CD4-positive, alpha-beta T cell treated with Interleukin-1 beta for 1 hour (primary cell): ENCODE measurements at places on chromosomes 5 and 9.

DNA sequence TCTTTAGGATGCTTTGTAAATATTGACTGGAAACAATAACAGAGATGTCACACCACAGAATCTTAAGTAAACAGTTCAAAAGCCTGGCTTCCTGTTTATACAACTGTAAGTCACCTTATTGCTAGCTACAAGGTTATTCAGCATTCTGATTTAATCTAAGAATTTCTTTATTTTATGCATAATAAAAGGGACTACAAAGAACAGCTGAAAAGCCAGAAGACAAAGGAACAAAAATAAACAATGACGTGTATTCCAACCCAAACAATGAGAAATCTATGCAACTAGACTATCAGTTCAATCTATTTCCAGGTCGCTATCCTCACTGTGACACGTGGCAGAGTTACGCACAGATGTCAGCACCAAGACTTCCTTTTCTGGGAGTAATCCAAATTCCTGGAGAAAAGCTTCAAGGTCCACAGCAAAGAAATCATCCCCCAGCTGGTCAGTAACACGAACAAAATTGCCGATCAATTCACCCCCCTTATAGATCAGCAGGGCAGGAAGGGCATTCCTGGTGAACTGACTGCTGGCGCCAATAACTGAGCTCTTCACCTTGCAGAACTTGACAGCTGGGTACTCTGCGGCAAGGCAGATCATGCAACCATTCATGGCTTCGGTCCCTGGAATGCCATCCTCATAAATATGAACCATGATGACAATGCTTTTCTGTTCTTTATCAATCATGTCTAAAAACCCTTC is 8.4 kb downstream of the PDCL start:
- no peak for DNase-seq

GRCh38 chr5:128673411-128673957 is 135.4 kb upstream of the FBN2 start:
- no peak for DNase-seq

GRCh38 chr5:10332301-10332700 is 21.2 kb upstream of the MARCHF6 start:
- DNase-seq, result no peak

DNA sequence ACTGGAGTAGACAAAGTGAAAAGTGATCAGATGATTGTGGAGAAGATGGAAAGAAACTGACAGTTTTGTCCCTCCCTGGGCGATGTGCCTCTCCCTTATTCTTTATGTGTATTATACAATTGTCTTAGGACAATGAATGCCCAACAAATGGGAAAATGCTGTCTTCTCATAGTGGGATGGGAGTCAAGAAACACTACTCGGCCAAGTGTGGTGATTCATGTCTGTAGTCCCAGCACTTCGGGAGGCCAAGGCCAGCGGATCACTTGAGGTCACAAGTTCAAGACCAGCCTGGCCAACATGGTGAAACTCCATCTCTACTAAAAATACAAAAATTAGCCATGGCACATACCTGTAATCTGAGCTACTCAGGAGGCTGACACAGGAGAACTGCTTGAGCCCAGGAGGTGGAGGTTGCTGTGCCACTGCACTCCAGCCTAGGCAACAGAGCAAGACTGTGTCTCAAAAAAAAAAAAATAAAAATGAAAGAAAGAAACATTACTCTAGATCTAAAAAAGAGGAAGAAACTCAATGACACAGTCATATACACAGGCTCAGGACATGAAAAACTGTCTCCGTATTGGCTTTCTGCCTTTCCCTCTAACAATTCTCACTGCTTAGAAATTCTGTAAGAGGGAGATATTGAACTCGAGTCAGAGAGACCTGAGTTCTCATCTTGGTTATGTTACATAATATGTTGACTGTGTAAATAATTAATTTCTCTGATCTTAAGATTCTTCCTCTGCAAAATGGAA is 67.9 kb upstream of the TARS1 start:
- no peak for DNase-seq

GRCh38 chr5:81827500-81827899 is 76.6 kb upstream of the SSBP2 start:
- DNase-seq, result no peak

DNA sequence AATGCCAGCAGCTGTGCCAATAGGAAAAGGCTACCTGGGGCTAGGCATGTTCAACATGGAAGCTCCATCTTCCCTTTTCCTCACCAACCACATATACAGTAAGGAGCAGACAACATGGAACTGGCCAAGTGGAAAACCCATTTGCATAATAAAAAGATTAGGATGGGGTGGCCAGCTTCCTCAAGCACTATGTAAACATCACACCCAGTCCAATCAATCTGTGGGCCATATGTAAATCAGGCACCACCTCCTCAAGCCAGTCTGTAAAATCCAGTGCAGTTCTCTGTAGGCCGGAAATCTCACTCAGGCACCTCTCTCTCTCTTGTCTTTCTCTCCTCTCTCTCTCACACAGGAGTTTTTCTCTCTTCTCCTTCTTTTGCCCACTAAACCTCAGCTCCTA is 360.2 kb upstream of the GRIA1 start:
- DNase-seq, result no peak

GRCh38 chr9:120475341-120475740 is 104.6 kb downstream of the CDK5RAP2 start:
- DNase-seq, result no peak

DNA sequence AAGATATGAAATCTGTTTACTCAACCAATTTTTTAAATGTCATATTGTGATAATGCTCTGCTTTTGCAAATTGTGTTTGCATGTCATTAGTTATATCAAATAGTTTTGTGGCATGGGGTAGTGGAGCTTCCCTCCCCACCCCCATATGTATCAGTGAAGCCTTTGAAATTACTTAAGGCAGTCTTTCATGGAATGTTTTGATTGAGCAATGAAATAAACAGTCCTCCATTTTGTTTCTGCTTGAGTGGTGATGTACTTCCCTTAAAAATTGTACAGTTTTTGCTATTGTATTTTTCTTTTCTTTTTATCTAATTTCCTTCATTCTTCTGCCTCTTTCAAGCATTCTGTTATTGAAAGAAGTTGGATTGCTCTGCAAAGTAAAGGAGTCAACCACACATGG is 3.5 kb downstream of the SOWAHA start:
- DNase-seq, result no peak

DNA sequence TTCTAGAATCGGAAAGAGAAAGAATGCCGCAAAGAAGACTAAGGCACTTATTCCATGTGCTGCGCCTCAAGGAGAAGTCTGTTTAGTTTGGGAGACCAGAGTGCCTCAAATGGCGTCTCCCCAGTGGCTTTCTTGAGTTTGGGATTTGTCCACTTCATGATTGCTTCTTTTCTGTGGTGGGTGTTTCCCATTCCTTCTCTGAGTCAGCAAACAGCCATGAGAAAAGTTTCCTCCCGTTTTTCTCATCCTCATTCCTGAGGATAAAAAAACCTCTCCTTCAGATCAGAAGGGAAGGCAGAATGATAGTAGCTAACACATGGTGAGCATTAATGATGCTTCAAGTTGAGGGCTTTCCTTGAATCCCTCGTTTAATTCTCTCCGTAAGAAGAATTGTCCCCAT is 275.9 kb upstream of the WWC1 start:
- DNase-seq, result no peak

- no peak for DNase-seq
Observed at GRCh38 chr5:137280656-137281055, 218.5 kb downstream of the SPOCK1 start.

DNA sequence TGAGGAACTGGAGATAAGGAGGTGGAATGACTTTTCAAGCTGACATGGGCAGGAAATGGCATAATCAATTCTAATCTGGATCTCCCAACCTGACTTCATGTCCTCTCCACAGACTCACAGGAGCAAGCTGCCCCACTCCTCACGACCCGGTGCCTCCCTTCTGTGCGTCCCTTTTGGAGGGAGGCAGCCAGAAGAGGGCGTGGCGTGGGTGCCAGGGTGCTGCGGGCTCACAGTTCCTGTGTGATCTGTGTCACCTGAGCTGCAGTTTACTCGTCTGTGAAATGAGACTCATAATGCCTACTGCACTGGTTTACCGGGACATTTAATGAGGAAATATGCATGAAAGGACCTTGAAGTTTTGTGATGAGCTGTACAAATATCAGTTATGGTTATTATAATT is 207.4 kb downstream of the DAB2IP start:
- DNase-seq, result no peak

DNA sequence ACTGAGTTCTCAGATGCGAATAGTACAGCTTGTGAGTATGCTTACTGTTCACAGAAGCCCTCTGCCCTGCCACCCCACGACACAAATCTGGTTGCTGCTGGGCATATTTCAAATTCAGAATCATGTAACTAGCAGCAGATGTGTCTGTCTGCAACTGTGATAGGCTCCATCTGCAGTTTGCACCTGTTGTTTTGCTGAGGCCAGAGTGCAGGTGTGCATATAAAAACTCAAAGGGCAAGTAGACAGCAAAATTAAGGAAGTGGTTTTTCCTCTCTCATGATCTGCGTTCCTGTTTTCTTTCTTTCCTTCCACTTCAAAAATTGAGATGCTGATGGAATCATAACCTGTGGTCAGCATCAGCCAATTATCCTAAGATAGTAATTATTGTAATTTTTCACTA is 1000.5 kb downstream of the PTPRD start:
- DNase-seq, result no peak

- no peak for DNase-seq
Observed at GRCh38 chr5:179355976-179356974, 11.0 kb upstream of the ADAMTS2 start.

- DNase-seq, result no peak
Observed at GRCh38 chr5:141434006-141434405, 3.7 kb downstream of the PCDHGA12 start.

DNA sequence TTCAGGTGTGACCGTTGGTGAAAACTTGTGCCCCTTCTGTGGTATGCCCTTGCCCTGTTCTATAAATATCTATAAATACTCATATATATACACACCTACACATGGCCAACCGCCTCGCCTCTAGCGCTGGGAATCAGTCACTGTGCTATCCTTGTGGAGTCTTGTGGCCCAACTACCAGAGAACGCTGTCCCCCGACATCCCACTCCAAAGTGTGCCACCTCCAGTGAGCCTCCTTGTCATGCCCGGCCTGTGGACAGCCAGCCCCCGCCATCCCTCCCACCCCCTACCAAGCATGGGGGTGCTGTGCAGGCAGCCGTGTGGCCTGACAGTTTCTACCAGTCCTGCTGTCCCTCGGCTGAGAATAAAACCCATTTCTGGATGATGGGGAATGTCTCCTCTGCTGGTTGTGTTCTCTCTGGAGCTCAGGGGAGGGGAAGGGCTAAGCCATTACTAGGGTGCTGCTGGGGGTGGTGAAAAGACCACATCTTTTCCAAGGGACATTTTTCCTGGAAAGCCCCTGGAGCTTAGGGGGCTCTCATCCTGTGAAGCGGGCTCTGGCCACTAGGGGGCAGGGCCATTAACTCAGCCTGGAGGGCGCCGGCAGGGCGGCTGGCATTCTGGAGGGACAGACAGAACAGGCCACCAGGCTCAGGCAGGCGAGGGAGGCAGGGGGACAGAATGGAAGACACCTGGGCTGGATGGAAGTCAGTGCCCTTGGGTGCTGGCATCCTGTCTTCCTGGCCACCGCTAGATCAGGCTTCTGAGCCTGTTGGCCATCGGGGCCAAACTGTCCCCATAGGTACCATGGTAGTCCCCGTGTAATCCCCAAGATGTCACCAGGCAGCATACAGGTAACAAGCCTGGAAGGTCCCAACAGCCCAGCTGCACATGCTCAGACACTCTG is 20.7 kb downstream of the GOLGA2 start:
- peak; percentile 60 for DNase-seq

- peak; percentile 58 for DNase-seq
Observed at GRCh38 chr5:179530069-179530998, 20.0 kb upstream of the RUFY1 start.

GRCh38 chr9:131237931-131238401 is 38.3 kb downstream of the FAM78A start:
- peak; percentile 85 for DNase-seq

- DNase-seq, result no peak
Observed at GRCh38 chr9:112433499-112434392, 52.9 kb upstream of the KIAA1958 start.

- no peak for DNase-seq
Observed at GRCh38 chr5:84285641-84286637, 98.7 kb downstream of the EDIL3 start.

DNA sequence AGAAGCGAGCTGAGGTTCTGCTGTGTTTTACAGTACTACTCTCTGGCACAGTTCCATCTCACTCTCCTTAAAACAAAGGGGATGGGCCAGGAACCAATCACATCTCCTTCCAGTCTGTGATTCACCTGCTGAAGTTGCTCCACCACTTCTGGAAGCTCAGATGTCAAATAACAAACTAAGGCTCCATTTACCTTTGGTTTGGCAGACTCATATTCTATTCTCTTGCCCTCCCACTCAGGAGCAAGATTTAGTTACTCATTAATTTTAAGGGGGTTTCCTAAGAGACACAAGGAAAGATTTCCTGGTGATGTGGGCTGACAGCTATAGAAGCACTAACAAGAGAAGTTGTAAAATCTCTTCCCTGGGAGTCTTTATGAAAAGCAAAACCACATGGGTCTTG is 37.8 kb upstream of the KIF2A start:
- DNase-seq, result no peak

DNA sequence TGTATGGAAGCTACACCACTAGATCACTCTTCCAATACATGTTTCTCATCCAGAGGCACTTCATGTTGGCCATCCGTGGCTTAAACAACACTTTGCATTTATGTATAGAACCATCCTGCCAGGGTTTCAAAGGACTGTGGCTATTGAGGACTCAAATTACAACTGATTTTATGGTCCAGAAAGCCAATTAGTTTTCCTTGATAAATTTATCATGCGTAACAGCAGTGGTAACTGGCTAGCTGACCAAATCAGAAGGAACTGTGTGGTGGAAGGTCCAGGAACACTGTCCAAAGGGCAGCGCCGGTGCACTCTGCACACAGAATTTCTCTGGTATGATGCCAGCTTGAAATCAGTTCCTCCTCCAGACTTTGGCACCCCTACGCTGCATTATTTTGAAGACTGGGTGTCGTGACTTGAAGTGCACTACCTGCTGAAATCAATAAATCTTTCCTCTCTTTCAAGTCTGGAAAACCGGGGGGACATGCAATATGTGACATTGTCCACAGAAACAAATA is 69.3 kb upstream of the TMEM252 start:
- DNase-seq, result no peak

- DNase-seq, result peak; percentile 58
Observed at GRCh38 chr5:139637438-139638089, 10.6 kb upstream of the CXXC5 start.

DNA sequence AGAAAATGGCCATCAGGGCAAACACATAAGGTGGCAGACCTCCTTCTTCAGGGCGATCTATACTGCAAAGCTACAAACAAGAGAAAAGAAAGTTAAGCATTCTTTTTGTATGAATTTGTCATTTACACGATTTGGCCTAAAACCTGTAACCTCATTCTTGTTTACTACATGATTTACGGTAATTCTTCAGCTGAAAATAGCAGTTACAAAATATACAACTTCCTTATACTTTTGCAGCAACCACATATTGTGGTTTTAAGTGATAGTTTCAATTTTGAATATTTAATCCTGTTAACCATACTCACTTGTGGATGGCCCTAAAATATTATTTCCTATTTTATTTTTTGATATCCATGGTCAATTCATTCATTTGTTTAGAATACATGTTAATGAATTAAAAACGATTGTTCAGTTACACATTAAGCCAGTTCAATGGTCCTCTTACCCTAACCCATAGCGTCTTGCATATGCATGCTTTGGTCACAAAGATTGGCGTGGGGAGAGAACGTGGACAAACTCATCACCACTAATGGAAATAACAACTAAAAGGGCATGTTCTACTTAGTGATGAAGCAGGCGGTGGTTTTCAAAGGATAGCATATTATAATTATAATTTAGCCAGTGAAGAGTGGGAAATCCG is 16.6 kb downstream of the TUT7 start:
- no peak for DNase-seq

- no peak for DNase-seq
Observed at GRCh38 chr5:36491856-36492255, 114.5 kb upstream of the SLC1A3 start.
